Thymus (tissue), 14 donors: ENCODE measurements at places on chromosomes 13 and 19.

DNA sequence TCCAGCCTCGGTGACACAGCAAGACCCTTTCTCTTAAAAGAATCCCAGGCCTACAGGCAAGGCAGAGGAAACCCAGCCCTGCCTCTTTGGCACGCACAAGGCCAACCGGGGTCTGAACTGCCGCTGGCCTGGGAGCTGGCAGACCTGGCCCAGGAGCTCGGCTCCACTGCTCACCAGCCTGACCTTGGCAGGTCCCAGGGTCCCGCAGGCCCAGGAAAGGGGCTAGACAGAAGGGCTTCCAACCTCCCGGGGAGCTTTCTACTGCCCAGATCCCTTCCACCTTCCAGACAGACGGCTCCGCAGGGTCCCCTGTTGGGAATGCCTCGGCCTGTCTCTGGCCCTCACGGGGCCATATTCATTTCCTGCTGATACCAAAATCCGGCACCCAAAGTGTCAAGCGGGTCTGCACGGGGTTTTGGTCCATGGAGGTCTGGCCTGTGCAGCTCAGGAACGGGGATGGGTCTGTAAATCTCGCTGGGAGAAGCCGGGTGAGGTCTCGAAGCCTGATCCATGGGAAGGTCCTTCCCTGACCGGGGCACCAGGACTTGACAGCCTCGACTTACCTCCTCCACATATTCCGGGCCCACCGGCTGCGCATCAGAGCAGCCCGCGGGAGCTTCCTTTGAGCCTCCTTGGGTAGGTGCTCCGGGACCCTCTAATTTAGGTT lies 36.6 kb upstream of the MATK start:
- no peak for DNase-seq

DNA sequence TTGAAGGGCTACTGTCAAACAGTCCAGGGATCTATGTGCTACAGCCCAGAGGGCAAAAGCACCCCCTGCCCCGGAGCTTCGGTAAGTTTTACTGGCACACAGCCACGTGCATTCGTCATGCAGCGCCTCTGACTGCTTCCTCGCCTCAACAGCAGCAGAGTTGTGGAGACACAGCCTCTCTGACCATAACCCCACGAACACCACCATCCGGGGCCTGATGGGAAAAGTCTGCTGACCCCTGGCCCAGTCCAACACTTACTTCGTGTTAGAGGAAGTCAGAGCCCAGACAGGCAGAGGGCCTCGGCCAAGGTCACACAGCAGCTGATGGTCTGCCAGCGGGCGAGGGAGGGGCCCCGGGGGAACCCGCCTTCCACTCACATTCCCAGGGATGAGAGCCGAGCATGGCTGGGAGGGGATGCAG lies 5.1 kb downstream of the CBARP start:
- no peak for DNase-seq

DNA sequence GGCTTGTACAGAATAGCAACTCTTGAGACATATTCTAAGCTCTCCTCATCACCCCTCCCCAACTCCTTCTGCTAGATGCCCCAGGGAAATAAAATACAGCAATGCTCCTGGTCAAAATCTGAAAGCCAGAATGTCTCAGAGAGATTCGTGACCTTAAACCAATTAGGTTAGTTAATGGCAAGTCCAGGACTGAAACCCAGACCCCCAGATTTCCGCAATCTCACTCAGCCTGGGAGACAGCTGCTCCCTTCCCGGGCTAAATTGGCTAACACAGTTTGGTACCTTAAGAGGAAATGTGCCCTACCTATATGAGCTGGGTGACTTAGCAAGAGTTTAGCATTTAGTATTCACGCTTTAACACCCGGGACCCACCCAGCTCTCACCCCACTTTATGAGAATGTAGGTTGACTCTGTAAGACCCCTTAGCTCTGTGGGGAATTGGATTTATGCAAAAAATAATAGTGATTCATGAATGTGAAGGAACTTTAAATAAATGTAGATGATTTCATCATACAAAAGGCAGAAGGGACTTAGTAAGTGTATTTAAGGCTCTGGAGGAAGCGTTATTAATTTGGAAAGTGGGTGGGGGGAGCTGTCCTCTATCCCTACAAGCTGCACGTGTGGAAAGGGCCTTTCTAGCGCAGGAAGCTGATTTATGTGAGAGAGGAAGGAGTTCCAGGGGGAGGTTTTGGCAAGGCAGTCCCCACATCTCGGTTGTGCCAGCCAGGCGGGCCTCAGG lies 1.1 kb downstream of the DLEU7 start:
- DNase-seq = no peak

DNA sequence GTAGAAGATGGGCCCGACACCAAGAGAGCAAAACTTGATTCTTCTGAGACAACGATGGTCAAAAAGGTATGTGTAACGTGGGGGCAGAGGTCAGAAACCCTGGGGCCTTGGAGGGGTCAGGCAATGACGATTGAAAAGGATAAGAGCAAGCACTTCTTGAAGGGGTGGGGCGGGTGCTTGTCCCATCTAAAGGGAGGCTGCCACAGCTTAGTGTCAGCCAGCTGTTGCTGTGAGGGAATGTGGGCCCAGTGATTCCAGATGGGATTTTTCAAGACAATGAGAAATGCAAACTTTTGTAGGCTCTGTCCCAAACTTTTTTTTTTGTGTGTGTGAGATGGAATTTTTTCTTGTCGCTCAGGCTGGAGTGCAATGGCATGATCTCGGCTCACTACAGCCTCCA lies 24.5 kb downstream of the SAE1 start:
- no peak for DNase-seq

DNA sequence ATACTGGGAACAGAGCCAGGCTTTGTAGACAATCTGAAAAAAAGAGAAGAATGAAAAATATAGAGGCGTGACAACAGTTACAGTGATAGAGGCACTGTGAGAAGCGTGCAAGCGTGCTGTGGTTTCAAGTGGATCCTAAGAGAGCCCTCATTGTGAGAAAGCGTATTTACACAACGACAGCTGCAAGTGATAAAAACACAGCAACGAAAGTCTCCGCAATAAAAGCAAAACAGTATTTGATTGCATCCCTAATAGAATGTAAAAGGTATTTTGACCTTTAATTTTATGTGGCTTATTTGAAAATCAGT lies 642.7 kb upstream of the ARGLU1 start:
- DNase-seq = no peak

- DNase-seq = no peak
These were observed 4.6 kb upstream of the ERFL start for GRCh38 chr19:41932720-41933332.

GRCh38 chr19:47716270-47716937 lies 3.2 kb downstream of the EHD2 start:
- no peak for DNase-seq

GRCh38 chr13:110737555-110737954 lies 24.1 kb downstream of the ING1 start:
- no peak for DNase-seq

DNA sequence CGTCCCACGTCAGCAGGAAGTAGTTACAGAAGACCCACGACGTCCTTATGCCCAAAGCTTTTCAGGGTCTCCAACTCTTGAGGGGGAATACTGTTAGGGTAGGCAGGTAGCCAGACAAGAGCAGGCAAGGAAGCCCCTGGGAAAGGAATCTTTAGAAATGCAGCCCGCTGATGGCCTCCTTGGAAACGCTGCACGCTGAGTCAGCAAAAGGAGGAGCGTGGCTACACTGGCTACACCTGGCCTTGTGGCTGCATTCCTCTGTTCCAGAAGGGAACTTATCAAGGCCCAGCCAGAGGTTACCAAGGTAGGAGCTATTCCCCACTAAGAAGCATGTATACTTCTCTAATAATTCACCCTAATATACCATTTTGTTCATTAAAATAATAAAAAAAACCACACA lies 2.0 kb downstream of the ERVV-1 start:
- DNase-seq = no peak

- no peak for DNase-seq
These were observed 933 bp downstream of the TFPT start for GRCh38 chr19:54114340-54115108.

- no peak for DNase-seq
These were observed 39.5 kb downstream of the NOTCH3 start for GRCh38 chr19:15161028-15161984.

DNA sequence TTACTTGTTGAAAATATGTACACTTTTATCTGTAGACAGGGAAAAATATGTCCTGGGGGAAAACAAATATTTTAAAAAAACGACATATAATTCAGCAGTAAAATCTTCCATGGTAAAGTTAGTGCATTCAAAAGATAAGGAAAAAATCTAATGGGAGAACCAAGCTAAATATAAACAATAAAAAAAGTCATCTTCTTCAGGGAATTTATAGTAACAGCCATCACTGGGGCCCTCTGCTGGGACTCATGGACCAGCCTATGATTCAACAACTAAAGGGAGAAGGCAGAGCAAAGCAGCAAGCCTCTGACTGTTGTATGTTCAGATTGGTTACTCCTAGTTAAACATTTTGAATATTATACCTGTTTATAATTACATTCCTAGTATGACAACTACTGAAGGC lies 93.0 kb downstream of the ITGBL1 start:
- DNase-seq = no peak

DNA sequence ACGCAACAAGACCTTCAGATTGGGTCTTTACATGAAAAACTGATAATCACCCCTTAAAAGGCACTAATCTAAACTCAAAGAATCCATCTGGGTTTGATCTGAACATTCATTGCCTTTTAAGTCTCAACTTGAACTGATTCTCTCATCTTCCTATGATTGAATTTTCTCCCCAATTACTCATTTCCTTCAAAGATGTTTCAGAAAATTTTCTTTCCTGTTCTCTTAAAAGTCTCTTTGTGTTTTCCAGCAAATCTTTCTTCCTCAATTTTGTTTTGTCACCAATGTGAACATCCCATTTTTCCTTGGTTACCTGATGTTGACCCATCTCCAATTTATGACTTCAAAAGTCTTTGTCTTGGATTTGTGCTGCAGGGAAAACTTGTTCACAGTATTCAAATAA lies 234.3 kb downstream of the DACH1 start:
- no peak for DNase-seq

DNA sequence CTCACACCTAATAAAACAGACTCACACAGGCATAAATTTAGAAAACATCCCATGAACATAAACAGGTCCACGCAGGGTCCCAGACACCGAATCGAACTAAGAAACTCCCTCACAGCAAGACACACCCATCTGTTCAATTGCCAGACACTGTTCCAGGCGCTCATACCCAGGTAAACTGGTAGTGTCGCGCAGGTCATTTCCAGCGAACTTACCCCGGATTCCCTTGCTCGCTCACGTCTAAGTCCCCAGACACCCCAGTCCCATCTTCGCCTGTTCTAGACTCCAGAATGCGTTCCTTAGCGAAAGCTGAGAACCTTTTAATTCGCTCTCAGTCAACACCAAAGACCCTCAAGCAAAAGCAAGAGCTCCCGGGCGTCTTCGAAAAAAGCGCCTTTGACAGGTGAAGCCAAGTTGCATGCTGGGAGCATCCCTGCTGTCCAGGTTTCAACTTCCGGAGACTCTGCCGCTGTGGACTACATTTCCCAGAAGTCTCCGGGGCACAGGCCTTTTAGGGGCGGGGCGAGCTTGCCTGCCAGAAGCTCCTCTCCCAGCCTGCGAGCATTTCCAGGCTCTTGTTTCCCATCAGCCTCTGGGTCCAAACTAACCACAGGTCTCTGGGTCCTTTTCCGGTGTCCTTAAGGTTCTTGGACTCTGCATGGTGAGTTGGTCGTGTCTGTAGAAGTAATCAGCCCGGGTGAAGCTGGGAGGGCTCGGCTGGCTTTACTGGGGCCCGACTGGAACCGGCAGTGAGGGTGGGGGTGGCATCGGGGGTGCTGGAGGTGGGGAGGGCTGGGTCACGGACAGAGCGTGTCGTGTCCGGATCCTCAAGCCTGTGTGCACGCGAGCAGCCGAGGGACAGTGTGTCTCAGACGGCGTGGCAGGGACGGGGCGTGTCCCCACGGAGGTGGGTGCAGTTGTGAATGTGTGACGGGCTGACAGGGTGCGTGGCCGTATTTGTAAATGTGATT lies at the start of gene ZNF283:
Gene ZNF283 (plus strand): TSS at position 535 of the 968 bp plus-strand sequence. CDS start 6,184 bp downstream, outside the sequence.
- peak; percentile 66 for DNase-seq

GRCh38 chr13:38763446-38764381 lies 76.8 kb downstream of the FREM2 start:
- DNase-seq = no peak

DNA sequence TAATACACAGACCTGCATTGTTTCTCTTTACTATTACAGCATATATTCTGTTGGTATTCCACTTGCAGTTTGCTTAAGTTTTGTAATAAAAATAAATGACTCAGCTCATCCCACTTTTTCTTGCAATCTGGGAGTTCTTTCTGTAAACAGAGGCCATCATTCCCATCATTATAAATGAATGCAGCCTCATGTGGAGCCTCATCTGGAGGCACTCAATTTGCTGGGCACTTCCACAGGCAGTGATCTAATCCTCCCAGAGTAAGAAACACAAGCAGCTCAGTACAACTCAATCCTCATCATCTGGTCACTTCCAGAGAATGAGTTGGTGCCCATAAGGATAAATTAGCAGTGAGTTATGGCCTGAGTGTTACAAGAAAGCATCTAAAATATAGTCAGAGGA lies 2801.9 kb downstream of the PCDH9 start:
- no peak for DNase-seq

- no peak for DNase-seq
These were observed 25.4 kb downstream of the ATP11A start for GRCh38 chr13:112715210-112715609.

- no peak for DNase-seq
These were observed 29.1 kb downstream of the GATAD2A start for GRCh38 chr19:19434483-19435045.

- no peak for DNase-seq
These were observed 29.1 kb upstream of the POP4 start for GRCh38 chr19:29576761-29577648.

DNA sequence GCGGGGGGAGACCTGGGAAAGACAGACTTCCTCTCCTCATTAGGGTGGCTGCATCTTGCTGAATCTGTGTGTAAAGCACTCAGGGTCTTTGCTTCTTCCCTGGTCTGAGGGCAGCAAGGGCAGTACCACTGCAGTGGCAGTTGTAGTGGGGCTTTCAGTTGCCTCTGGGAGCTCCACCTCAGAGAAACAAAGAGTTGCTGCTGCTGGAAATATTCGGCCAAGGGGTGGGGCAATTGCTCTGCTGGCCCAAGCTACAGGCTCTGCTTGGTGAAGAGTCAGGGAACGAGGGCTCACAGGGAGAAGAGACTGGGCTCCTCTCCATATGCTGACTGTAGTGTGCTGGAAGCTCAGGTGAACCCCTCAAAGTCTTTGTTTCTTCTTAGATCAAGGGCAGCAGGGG lies 52.5 kb downstream of the POSTN start:
- no peak for DNase-seq
